Adrenal gland (tissue), 19 donors: ENCODE measurements at places on chromosomes 2 and 18. TPM values are rescaled to one million over a fixed set of nuclear protein-coding genes. Genes with fewer than 3 reads are reported as not detected.

GRCh38 chr2:46913471-46914381, 1.9 kb downstream of the MCFD2 start:
- peak; percentile 75 for DNase-seq

DNA sequence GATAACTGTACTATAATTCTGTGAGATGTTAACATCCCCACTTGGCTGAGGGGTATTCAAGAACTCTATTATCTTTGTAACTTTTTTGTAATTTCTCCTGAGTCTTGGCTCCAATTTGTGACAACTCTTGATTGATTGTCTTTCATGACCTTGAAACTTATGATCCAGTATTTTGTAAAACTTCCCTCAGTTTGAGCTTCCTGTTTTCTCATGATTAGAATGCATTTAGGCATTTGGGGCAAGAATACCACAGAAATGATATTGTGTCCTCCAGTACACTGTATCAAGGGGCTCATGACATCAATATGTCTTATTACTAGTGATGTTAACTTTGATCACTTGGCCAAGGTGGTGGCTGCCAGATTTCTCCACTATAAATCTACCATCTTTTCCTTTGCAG, 37.4 kb downstream of the PNO1 start:
- peak; percentile 38 for DNase-seq

- no peak for DNase-seq
Measured at GRCh38 chr18:40917056-40917455, 1038.0 kb upstream of the PIK3C3 start.

DNA sequence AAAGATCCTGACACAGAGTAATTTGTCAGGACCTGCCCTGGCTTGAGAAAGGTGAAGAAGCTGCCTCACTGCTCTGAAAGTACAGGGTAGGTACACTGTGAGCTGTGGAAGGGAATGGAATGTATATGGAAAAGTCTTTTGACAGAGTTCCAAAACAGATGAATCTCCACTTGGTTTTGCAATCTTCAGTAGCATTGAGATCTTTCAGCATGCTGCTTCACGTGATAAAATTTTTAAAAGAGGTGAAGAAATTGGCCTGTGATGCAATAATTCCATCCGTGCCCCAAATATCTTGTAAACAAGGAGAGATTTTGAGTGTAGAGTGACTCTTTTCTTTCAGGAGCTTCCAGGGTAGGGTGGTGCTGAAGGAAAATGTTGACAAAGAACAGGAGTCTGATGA, 123.1 kb downstream of the OSR1 start:
- no peak for DNase-seq

- no peak for DNase-seq
Measured at GRCh38 chr18:56899660-56900059, 247.2 kb upstream of the BOD1L2 start.

DNA sequence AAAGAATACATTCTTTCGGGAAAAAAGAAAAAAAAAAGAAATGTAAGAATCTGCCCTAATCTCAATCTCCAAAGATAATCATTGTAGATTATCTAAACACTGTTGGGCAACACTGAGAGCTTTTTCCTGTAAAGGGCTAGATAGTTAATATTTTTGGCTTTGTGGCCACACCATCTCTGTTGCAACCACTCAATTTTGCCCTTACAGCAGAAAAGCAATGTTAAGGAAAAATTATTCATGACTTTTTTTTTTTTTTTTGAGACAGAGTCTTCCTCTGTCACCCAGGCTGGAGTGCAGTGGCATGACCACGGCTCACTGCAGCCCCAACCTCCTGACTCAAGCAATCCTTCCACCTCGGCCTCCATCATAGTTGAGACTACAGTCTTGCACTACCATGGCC, 17.3 kb upstream of the FZD5 start:
- peak; percentile 29 for DNase-seq

- DNase-seq = no peak
Measured at GRCh38 chr2:10252224-10252623, 50.5 kb upstream of the HPCAL1 start.

DNA sequence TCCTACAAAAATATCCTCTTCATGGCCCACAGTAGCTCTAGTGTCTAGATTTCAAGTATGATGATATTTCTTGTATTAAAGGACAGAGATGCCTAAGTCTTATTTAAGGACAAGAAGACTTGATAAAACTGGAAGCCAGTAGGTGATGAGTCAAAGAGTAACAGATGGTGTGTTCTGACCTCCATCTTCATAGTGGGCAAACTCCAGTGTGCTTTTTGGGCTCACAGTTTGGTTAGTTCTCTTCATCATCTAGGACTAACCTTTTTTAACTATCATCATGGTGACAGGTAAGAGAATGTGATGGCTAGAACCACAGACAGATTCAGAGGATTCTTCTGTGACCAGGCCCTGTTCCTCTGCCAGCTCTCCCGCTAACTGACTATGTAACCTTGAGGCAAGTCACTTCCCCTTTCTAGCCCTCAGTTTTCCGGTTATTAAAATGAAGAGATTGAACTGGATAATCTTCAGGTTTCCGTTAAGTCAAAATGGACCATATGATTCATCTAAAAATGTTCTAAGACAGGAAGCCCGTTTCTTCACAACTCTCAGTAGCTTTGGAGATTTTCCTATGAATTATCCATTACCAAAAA, 140.3 kb upstream of the RASGRP3 start:
- DNase-seq = no peak

DNA sequence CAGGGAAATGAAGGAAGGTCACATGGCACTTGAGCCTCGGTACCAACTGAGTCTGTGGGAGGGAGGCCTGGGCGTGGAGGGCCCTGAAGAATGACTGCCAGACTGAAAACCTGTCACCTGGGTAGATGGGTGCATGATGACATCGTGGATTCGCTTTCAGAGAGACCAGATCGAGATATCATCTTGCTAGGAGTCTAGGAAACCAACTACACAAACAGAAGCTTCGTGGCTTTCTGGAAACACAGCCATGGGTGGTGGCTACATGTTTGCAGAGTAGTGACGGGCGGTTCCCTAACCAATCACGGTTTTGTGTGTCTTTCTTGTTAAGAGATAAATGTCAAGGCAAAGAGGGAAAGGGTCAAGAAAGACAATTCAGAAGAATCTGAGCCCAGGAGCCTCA, 155.0 kb downstream of the EIPR1 start:
- no peak for DNase-seq

DNA sequence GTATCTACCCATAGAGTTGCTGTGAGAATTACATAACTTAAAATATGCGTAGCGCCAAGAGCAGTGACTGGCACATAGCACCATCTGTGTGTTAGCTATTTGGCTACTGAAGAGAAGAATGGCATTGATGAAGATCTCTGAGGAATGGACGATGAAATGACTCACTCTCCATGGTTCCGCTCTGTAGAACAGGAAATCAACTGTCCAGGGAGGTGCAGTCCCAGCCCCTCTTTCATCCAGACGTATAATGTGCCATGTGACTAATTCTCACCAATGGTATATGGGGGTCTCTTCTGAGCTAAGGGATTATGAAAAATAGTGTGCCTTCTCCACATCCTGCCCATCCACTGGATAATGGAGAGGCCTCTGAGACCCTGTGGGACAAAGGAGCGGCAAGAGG, 254.8 kb downstream of the CYP26B1 start:
- DNase-seq = no peak

GRCh38 chr18:61731178-61731577, 161.6 kb downstream of the RNF152 start:
- DNase-seq = no peak

- no peak for DNase-seq
Measured at GRCh38 chr2:16050261-16050907, 110.0 kb downstream of the MYCN start.

DNA sequence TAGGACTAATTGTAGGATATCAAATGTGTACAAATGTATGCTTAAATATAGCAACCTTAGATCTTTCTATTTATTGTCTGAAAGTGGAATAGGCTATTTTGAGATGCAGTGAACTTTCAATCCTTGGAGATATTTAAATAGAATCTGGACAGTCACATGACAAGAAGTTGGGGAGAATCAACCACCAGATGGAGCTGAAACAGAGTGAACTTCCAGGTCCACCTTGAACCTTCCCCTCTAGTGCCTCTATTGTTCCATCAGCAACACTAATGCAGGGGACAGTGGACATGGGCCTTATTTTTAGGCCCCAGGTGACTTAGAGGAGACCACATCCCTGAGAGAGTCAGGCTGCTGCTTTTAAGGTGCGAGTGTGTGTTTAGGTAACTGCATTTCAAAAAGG, 37.0 kb upstream of the CRIM1 start:
- no peak for DNase-seq

DNA sequence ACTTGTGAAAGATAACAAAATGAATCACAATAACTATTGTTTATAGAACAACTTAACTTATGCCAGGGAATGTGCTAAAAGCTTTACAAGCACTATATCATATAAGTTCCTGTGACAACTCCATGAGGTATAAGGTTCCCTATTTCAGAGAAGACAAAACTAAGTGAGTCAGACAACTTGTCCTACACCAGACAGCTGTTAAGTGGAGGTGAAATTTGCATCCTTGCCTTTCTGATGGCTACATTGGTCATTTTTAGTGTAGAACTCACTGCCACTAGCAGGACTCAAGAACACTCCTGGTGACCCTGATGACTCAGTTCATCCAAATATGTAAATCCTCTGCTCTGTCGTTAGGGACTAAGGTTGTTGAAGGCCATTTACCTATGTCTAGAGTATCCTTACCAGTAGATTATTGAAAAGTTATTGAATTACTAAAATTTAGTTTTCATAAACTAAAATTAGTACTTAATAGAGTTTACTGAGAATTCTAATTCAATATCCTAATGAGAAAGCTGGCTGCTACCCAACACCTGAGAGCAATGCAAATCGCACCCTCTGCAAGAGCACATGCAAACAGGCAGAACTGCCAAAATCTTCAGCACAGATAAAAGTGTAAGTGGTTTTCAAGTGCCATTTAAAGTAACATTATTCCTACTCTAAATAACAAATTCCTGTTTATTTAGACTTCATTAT, 636.2 kb downstream of the NRXN1 start:
- no peak for DNase-seq

- DNase-seq = no peak
Measured at GRCh38 chr2:59322005-59322404, 1080.9 kb upstream of the FANCL start.

DNA sequence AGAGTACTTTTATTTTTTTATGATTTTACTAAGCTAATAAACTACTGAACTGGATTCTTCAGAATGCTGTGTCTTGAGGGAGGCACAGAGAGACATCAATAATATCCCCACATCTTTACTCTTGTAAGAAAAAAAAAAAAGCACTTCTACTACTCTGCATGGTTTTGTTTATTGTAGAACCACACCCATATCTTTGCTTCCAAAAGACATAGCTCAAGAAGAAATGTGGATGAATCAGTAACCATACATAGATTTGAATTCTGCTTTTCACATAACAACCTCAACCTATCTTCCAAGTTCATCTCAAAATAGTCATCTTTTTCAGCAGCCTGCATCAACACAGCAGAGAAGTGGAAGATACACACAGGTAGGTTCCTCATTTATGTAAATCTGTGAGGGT, 12.2 kb upstream of the COL5A2 start:
- no peak for DNase-seq

DNA sequence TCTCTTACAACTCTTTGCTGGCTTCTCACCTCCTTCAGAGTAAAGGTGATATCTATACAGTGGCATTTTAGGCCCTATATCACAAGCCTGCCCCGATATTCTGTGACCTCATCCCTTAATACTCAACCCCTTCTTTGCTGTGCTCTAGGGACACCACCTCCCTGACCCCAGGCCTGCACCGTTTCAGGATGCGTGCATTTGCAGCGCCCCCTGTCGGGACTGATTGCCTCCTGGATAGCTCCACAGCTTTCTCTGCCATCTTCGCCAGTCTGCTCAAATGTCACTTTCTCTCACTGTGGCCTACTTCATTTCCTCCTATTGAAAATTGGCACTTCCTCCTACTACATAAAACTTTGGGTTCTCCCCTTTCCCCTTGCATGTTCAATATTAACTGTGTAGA, 289.6 kb downstream of the SOCS6 start:
- DNase-seq = no peak

DNA sequence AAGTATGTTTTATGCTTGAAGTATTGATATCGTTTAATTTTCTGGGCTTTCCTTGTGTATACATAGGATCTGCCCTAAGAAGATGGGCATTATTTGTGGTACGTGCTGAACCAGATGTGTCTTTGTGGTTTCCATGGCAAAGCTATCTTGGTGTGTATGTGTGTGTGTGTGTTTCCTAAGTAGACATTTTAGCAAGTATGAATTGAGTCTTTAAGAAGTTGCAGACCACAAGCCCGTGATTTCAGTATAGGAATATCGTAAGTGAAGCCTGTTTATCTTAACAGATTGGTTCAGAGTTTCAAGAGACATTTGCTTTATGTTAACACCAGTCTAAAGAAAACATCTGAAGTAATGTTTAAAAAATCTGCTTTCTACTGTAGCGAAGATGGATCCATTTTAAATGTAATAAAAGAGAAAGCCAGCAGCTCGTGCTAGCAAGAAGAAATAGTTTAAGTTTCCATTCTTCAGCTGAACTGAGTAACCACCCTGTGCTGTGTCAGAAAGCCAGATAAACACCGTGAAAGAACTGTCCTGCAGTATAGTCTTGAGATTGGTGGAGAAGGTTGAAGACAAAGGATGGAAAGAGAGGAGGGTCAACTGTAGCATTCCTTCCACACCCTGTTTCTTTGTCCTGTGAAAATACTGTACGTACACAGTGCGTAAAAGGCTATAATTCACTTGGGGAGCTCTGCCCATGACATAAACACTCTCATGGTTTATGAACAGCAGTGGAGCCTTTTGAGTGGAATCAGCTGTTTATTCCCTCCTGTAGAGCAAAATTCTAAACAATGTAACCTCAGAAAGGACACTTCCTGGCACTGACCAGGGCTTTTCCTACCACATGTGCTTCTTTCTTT, 91.9 kb upstream of the FOSL2 start:
- DNase-seq = no peak

Gene STON1
- total RNA-seq = 12.1 TPM

Gene SNRNP200
- 95.4 TPM for total RNA-seq

Gene FOXI3
- not detected for total RNA-seq

Gene CCDC141
- 42.1 TPM for total RNA-seq

Gene CYP27C1
- total RNA-seq = 0.19 TPM

Gene CCL20
- total RNA-seq = not detected

Gene FSIP2
- 0.41 TPM for total RNA-seq

Gene PUS10
- 7.2 TPM for total RNA-seq
